ENCODE measurements at places on chromosomes 2 and 18. TPM values are rescaled to one million over a fixed set of nuclear protein-coding genes. Genes with fewer than 3 reads are reported as not detected.

RSAD2 gene
- polyA plus RNA-seq = 3.9 TPM

FBLN7 gene
- 0.95 TPM for polyA plus RNA-seq

TNFAIP6 gene
- polyA plus RNA-seq = 1.3 TPM

SCN1A gene
- polyA plus RNA-seq = 0.07 TPM

REL gene
- 0.51 TPM for polyA plus RNA-seq

DNAJC5G gene
- 2.9 TPM for polyA plus RNA-seq

DIPK1C gene
- polyA plus RNA-seq = not detected

SEPTIN10 gene
- 21.0 TPM for polyA plus RNA-seq

FARP2 gene
- 55.3 TPM for polyA plus RNA-seq

CFC1 gene
- 4.9 TPM for polyA plus RNA-seq

SCYGR4 gene
- not detected for polyA plus RNA-seq

MERTK gene
- 66.5 TPM for polyA plus RNA-seq

NFE2L2 gene
- polyA plus RNA-seq = 52.7 TPM

RNF125 gene
- polyA plus RNA-seq = 0.80 TPM

PLGLB2 gene
- 0.57 TPM for polyA plus RNA-seq

GRCh38 chr18:45541421-45541820, 73.9 kb upstream of the SLC14A2 start:
- no peaks in the 10 kb centered on the region for H3K27me3 ChIP-seq
- no peak for DNase-seq
- no peaks in the 10 kb centered on the region for H3K4me1 ChIP-seq
- H3K36me3 ChIP-seq = no peaks in the 10 kb centered on the region
- H3K27ac ChIP-seq = no peak overlapping the region
- H3K4me3 ChIP-seq = no peak overlapping the region

DNA sequence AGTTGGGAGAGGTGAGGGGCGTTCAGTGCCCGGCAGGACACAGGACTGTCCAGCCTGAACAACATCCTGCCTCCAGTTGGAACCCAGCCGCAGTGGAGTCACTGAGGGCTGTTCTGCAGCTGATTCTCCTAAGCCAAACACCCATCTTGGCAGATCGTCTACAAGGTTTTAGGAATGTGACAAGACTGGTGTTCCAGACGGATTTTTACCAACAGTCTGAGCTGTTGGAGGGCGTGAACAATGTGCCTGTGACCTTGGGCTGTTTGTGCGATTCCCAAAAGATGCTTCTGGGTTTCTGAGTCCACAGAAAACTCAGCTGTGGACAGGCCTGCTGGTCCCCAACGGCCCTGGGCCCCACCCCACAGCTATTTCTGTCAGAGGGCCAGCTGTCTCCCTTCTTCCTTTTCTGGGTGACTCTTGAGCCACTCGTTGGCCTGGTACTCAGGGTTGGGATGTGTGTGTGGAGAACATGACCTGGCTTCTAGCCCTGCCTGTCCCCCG, 5.7 kb downstream of the LRRFIP1 start:
- no peaks in the 10 kb centered on the region for H3K4me1 ChIP-seq
- H3K36me3 ChIP-seq = no peaks in the 10 kb centered on the region
- H3K27ac ChIP-seq = no peak overlapping the region

- no peak for DNase-seq
- no peaks in the 10 kb centered on the region for H3K4me1 ChIP-seq
- H3K27ac ChIP-seq = no peak overlapping the region
- H3K4me3 ChIP-seq = no peak overlapping the region
- no peaks in the 10 kb centered on the region for H3K36me3 ChIP-seq
These were observed 91.5 kb downstream of the RAD51AP2 start for GRCh38 chr2:17426743-17427142.

GRCh38 chr2:39150890-39151497, 30.1 kb upstream of the SOS1 start:
- no peaks in the 10 kb centered on the region for H3K27me3 ChIP-seq
- no peak overlapping the region for H3K4me3 ChIP-seq
- no peaks in the 10 kb centered on the region for H3K4me1 ChIP-seq

- no peaks in the 10 kb centered on the region for H3K36me3 ChIP-seq
- H3K27me3 ChIP-seq = no peaks in the 10 kb centered on the region
- DNase-seq = no peak
- no peak overlapping the region for H3K4me3 ChIP-seq
- no peak overlapping the region for H3K27ac ChIP-seq
These were observed 90.4 kb upstream of the CBLN2 start for GRCh38 chr18:72634500-72634899.

DNA sequence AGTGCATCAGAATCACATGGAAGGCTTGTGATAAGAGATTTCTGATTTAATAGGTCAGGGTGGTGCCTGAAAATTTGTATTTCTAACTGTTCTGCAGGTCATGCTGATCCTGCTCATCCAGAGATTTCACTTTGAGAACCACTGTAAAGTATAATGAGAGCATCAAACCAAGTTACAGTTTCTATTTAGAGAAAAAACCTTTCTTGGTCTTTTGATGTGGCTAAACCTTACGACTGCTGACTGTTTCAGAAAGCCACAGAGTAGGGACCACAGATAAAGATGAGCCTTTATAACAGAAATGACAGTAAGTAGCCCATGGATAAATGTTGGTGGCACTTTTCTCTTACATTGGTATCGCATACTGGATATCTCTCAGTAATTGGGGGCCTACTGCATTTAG, 109.4 kb upstream of the FANCL start:
- H3K4me3 ChIP-seq = no peak overlapping the region
- DNase-seq = no peak
- no peak overlapping the region for H3K27ac ChIP-seq
- H3K27me3 ChIP-seq = no peaks in the 10 kb centered on the region
- no peaks in the 10 kb centered on the region for H3K36me3 ChIP-seq
- H3K4me1 ChIP-seq = no peaks in the 10 kb centered on the region

GRCh38 chr2:132977812-132978529, 308.0 kb upstream of the LYPD1 start:
- no peaks in the 10 kb centered on the region for H3K27me3 ChIP-seq
- no peak overlapping the region for H3K4me3 ChIP-seq
- H3K36me3 ChIP-seq = no peaks in the 10 kb centered on the region
- no peaks in the 10 kb centered on the region for H3K4me1 ChIP-seq
- no peak overlapping the region for H3K27ac ChIP-seq

DNA sequence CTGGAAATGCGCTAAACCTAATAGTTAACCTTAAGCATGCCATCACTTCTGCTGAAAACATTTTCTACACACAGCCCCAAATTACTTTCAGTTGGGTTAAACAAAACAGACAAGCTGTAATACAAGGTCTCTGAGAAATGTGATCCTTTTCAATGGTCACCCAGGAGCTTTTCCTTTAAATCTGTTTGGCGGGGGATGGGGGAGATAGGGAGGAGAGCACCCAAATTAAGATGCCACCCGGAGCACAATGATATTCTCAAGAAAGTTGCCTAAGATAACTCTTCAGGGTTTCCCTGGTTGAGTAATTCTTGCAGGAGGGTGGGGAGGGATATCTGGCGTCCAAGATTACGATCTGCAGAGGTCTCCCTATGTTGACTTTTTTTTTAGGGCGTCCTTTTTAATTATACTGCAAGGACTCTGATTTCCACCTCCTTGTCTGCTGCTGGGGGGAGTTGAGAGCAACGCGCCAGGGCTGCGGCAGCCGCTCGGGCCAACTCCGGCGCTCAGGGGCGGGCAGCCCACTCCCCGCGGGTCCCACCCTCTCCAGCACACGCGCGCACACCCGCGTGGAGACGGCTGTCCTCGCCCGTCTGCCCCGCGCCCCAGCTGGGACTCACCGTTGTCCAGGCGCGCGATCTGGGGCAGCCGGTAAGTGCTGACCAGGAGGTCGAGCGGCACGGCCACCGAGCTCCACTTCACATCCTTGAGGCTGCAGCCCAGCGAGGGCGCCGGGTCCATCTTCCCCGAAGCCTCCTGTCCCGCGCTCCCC, 807 bp downstream of the GAREM1 start:
- H3K4me1 ChIP-seq = peaks cover 29% of the 10 kb centered on the region
- H3K27ac ChIP-seq = peak overlapping the region; percentile 77
- no peaks in the 10 kb centered on the region for H3K36me3 ChIP-seq
- H3K4me3 ChIP-seq = peak overlapping the region; percentile 61

- H3K4me1 ChIP-seq = peaks cover 18% of the 10 kb centered on the region
- H3K4me3 ChIP-seq = no peak overlapping the region
- no peaks in the 10 kb centered on the region for H3K27me3 ChIP-seq
- DNase-seq = no peak
- no peak overlapping the region for H3K27ac ChIP-seq
These were observed 164.7 kb downstream of the SLC8A1 start for GRCh38 chr2:40287195-40287594.

DNA sequence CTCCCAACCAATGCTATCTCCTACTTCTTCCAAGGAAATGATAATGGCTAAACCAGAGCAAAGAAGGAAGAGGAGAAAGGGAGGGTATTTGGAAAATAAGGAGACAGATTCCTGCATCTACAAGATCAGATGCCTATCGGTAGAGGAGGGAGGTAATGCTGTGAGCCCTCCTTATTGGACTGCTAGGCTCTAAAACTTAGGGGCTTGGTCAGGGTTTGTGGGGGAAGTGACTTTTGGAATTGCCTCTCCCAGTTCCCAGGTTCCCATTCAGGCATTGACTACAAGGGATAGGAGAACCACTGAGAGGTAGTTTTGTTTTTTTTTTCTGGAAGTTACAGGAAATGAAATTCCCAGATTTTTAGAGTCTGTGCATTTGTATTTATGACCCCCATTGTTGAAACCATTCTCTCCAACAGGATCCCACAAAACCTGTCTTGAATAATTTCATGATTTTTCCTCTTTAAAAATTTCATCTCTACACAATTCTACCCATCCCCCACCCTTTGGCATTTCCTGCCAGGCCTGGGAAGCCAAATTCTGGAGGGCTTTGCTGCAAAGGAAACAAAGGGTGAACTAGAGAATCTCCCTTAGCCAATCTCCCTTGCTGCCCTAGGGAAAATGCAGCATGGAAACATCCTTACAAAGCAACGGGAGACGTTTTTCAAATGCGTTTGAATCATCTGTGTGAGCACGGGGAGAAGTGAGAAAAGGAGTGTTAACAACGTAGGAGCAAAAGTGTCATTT, 282.1 kb upstream of the EPAS1 start:
- no peak overlapping the region for H3K4me3 ChIP-seq
- H3K4me1 ChIP-seq = no peaks in the 10 kb centered on the region
- DNase-seq = no peak
- no peaks in the 10 kb centered on the region for H3K36me3 ChIP-seq

DNA sequence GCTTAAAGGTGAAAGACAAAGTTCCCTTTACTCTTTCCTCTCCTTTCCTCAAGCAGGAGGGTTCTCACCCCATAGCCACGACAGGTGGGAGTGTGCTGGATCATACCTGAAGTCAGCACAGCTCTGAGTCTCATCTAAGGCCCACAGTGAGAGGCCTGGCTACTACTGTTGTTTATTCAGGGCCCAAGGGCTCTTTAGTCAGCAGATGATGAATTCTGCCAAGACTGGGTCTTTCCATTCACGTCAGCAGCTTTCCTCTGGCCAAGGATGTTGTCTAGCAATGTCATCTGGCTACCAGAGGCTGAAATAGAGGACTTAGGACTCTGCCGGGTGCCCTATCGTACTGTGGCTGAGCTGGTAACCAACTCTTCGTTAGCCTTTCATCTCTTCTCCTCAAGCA, 308.4 kb upstream of the THUMPD2 start:
- H3K27ac ChIP-seq = no peak overlapping the region
- DNase-seq = no peak
- H3K4me3 ChIP-seq = no peak overlapping the region
- no peaks in the 10 kb centered on the region for H3K36me3 ChIP-seq

DNA sequence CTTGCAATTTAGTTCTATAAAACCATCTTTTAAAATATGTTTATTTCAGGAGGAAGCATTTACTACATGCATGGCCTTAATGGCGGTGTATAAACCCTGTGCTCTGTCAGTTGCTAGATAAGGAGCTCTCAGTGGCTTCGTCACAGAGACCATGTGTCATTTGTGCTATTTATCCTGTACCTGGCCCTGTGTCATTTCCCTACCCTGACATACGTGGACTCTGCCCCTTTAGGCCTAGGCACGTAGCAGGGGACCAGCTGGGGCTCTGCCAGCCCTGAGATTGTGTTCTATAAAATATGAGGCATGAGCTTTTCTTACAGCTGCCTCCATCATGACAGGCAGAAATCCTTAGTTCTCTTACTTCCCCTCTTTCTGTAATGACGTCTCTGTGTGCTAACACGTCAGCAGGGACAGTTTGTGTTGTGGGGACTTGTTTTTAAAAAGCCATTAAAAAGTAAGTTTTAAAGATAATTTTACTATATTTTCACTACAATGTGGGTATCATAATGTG, 88.0 kb downstream of the ITGB1BP1 start:
- no peaks in the 10 kb centered on the region for H3K27me3 ChIP-seq
- DNase-seq = no peak
- no peaks in the 10 kb centered on the region for H3K36me3 ChIP-seq
- no peak overlapping the region for H3K27ac ChIP-seq
- H3K4me3 ChIP-seq = no peak overlapping the region
- no peaks in the 10 kb centered on the region for H3K4me1 ChIP-seq

DNA sequence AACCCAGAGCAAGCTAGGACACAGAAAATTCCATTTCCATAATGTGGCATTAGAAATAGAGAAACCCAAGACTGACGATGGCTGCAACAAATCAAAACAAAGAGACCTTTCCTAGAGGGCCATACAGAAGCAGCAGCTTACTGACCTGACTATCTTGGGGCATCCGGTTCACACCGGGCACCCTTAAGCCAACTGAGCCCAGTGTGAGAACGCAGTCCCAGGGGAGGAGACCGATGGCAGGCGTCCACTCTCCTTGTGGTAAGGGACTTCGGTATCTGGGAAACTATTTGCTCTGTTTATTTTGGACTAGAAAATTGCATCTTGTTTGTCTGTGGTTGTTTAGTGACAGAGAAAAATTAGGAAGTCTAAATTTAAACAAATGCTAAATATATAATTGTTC, 244.8 kb upstream of the COPS8 start:
- H3K27me3 ChIP-seq = no peaks in the 10 kb centered on the region
- no peaks in the 10 kb centered on the region for H3K4me1 ChIP-seq
- no peak overlapping the region for H3K4me3 ChIP-seq
- no peaks in the 10 kb centered on the region for H3K36me3 ChIP-seq
- H3K27ac ChIP-seq = no peak overlapping the region

- H3K27ac ChIP-seq = no peak overlapping the region
- H3K4me3 ChIP-seq = no peak overlapping the region
- no peak for DNase-seq
- H3K27me3 ChIP-seq = no peaks in the 10 kb centered on the region
These were observed 2082.3 kb upstream of the CELF4 start for GRCh38 chr18:39647627-39648534.

All from adrenal gland (tissue), 19 donors.